ENCODE measurements at places on chromosomes 1 and 21.

DNA sequence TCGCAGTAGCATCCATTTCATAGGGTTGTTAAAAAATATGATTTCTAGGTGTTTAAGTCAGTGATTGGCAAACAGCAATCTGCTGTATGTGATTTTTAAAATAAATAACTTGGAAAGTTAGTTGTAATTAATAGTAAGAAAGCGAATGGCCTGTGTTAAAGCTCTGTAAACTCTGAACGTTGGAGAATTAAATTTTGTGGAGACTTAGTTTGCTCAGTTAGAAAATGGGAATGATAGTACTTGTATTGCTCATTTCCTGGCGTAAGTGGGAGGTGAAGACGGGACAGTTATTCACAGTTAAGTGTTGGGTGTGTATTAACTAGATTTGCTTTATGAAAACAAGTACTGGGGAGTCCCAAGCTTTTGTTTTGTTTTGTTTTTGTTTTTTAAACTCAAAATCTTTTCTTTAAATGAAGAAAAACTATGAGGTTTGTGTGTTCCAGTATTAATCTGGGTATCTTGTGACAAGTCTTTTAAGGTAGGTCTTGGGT is 995 bp downstream of the CACYBP start:
- no peak for DNase-seq

DNA sequence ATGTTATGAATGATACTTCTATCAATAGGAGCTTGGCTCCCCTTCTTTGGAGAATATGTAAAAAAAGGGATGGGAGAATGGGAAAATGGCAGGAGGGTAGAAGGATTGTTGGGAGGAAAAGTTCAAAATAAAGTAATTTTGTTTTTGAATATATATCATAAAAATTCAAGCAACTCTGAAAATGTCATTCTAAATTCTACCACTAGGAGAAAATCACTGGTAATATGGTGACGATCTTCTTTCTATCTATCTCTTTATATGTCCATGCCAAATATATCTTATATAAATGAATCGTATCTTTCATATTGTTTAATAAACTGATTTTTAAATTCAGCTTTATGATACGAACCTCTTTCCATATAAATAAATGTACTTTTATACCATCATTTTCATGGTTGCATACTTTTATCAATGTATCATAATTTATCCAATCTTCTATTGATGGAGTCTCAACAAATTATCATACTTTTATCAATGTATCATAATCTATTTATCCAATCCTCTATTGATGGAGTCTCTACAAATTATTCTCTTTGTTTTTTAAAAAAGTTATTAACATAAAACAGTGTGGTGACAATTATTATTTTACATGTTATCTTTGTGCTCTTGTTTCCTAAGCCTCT is 73.7 kb upstream of the MARK1 start:
- no peak for DNase-seq

DNA sequence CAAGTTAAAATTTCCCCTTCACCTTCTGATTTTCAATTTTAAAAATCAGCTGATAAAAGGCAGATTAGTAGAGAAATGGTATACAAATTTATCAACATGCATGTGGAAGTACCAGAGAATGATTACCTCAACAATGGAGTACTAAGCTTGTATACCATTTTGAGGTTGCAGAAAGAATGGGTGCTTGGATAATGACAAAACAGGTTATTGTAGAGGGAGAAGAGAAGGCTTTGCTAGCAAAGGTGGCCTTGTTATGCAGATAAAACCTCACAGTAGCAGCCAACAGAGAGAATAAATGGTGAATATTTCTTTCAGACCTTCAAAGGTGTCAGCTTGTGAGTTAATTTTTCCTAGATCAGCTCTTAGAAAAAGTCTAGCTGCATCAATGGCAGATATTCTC is 1174.9 kb upstream of the ADGRL4 start:
- no peak for DNase-seq

DNA sequence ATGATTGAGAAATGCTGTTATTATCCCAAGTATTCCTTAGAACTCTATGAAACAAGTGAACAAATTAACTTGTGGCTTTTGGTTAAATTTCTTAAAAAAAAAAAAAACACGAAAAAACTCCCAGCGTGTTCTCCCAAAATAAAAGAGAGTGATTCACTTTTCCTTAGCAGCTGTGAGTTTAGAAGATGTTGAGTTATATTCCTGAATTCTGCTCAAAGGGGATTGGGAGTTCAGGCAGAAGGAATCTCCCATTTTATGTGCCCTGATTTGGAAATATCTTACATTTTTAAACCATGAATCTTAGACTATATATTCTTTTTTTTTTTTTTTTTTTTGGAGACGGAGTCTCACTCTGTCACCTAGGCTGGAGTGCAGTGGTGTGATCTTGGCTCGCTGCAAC is 34.3 kb downstream of the SMG7 start:
- DNase-seq, result no peak

GRCh38 chr1:65703853-65704252 is 88.8 kb upstream of the PDE4B start:
- DNase-seq, result no peak

- no peak for DNase-seq
Measured at GRCh38 chr1:48869116-48869893, 92.6 kb upstream of the BEND5 start.

GRCh38 chr21:43634618-43635017 is 24.7 kb downstream of the HSF2BP start:
- no peak for DNase-seq

GRCh38 chr1:38061883-38062328 is 15.3 kb upstream of the POU3F1 start:
- no peak for DNase-seq

GRCh38 chr1:221437926-221438325 is 304.0 kb downstream of the DUSP10 start:
- DNase-seq, result no peak

- no peak for DNase-seq
Measured at GRCh38 chr1:78673120-78673519, 23.5 kb downstream of the IFI44 start.

GRCh38 chr1:109985247-109986053 is 885 bp downstream of the AHCYL1 start:
- DNase-seq, result no peak

GRCh38 chr1:61741711-61742619 is at the start of gene PATJ:
TSS of gene PATJ (plus strand) at chr1:61742480. CDS start at chr1:61762893, 20,413 bp downstream.
- peak; percentile 29 for DNase-seq

DNA sequence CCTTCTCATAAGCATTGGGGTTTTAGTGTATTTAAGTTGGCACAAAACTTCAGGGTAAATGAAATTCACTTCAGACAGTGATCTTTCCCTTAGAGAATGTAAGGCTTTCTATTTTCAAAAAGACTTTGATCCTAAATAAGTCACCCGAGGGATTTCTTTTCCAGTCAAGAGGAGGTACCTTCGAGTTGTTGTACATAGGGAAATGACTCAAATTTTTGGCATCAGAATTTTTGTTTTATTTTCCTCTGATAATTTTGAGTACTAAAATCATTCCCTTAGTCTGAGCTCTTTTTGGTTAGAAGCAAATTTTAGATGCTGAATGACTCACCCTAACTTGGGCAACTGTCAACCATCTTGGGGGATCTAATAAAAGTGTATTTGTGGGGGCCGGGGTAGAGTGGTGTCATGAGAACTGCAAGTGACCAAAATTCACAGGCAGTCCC is 193.9 kb downstream of the DHRS3 start:
- no peak for DNase-seq

GRCh38 chr1:27103498-27103897 is 51.4 kb downstream of the SLC9A1 start:
- DNase-seq, result no peak

- DNase-seq, result no peak
Measured at GRCh38 chr1:117201808-117202207, 8.9 kb downstream of the VTCN1 start.

DNA sequence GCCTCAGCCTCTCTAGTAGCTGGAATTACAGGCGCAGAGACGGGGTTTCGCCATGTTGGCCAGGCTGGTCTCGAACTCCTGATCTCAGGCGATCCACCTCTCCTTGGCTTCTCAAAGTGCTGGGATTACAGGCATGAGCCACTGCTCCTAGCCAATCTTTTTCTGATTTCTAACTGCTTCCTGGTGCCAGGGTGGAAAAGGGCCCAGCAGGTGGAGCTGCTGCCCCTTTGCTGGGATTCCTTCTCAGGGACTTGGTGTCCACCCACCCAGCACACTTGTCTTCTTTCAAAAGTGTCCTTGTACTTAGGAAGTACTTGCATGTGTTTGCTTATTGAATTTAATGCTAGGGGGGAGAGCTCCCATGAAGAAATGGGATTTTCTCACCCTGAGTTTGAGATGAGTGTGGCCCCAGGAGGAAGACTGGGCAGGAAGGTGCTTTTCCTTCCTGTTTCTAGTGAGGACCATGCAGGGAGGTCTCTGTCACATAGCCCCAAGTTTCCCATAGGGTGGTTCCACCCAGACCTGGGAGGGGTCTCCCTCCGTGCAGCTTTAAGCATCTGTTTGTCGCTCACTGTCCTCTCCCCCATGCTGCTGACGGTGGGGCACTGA is 14.2 kb downstream of the UTP11 start:
- DNase-seq, result peak; percentile 27

- no peak for DNase-seq
Measured at GRCh38 chr1:56199061-56199460, 380.3 kb downstream of the PLPP3 start.

DNA sequence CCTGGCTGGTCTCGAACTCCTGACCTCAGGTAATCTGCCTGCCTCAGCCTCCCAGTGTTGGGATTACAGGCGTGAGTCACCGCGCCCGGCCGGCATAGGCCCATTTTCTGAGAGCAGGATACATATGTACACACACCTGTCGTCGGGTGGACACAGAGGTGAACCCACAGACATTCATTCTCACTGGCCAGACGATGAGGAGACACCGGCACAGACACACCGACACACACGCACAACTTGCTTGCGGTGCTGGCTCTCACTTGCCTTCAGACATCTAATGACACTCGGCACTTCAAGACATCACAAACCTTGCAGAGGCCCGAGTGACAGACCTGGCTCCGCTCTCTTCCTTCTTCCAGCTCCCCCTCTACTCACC is 579 bp downstream of the PTCH2 start:
- DNase-seq, result no peak

DNA sequence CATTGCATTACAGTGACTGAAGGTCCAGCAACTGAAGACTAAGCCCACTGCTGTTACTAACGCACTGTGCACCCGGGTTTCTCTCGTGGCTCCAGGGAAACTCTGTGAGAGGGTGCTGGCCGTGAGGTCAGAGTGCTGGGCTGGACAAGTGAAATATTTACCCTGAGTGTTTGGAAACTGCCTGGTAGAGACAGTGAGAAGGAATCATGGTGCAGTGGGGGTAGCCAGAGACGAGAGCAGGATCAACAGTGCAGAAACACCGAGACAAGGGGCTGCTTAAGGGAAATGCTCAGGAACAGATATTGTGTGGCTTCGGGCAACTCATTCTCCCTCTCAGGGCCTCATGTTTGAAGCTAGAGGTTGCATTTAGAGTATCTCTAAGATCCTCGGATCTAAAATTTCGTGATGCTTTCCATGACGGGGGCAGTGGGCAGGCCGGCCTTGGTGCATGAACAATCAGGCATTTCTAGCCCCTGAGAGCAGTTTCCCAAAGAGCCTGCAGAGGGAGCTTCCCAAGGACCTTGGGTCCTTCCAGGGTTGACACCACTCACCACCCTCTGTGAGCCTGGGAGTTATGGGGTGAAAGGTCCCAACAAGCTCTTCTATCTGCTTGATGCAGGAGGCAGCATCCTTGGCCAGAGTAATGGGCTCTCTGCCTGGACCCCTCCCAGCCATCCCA is 9.7 kb downstream of the CD2 start:
- DNase-seq, result no peak

DNA sequence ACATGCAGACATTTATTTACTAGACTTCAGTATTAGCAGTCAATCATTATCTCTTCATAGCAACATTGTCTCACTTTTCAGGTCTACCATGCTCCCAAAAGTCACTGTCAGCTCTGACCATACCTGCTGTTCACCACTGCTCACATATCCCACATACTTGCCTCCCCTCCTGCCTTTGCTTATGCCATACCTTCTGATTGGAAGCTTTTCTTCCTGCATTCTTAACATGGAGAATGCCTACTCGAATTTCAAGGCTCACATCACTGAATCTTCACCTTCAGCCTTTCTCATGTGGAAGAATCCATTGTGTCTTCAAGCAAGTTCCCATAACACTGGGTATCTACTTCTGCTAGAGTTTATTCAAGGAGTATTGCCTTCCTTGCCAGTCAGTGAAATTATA is 135.4 kb downstream of the NTNG1 start:
- no peak for DNase-seq

DNA sequence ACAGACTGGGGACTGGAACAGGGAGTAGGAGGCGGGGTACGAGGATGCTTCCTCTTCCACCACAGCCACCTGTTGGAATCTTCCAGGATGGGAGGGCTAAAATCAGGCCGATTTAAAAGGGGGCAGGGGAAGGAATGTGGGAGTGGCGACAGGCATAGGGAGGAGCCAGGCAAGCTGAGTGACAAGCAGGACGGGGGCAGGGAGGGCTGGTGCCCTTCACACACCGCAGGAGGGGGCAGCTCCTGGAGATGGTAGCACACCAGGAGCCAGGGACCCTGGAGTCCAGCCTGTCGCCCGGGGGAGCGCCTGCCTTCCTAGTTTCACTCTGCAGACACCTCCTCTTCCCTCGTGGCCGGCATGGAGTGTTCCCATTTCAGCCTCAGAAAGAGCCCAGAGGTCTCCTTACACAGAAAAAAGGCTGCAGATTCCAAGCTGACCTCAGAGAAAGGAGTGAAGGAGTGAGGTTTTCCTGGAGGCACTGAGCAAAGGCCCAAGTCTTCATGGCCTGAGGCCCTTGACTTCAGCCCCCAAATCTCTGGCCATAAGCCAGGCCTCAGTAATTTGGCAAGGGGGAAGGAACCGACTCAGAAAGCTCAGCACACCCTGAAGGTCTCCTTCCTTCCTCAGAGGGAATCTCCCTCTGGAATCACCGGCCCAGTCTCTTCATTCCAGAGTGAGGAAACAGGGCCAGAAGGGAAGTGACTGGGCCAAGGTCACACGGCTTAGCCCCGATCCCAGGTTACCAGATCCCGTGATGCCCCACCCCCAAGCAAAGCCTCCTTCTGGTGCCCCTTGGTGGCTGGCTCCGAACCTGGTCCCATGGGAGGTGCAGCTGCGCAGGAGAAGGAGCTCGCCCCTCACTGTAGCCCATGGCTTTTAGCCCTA is 8.1 kb downstream of the BLACAT1 start:
- no peak for DNase-seq

DNA sequence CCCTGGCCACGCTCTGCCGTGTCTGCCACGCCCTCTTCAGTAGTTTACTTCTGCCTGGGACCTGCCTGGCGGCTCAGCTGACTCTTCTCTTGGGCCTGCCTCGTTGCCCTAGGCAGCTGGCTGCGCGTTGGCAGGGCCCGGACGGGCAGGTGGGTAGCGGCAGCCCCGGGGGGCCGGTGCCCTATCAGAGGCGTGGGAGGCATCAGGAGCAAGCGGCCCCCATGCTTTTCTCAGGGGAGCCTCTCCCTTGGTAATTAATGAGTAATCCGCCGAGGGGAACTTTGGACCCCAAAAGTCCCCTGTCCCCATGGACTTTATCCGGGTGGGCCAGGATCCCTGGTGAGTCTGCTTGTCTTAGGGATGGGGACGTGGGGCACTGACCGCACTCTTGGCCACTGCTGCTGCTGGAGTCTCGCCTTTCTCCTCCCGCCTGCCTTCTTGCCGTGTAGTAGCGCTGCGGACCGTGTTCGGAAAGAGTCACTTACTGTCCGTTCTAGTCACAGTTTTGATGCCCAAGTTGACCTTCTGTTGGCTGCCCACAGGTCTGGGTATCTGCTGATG is 22.7 kb downstream of the SKI start:
- no peak for DNase-seq

Data from NCI-H1048 (cell line).